ENCODE measurements at places on chromosomes 4 and X. TPM values are rescaled to one million over a fixed set of nuclear protein-coding genes. Genes with fewer than 3 reads are reported as not detected.

- no peak for ATAC-seq
Observed at GRCh38 chr4:121714548-121714947, 17.8 kb upstream of the ANXA5 start.

Gene CSN1S1
- not detected for total RNA-seq

- no peak for ATAC-seq
Observed at GRCh38 chr4:17218786-17219185, 293.1 kb downstream of the QDPR start.

DNA sequence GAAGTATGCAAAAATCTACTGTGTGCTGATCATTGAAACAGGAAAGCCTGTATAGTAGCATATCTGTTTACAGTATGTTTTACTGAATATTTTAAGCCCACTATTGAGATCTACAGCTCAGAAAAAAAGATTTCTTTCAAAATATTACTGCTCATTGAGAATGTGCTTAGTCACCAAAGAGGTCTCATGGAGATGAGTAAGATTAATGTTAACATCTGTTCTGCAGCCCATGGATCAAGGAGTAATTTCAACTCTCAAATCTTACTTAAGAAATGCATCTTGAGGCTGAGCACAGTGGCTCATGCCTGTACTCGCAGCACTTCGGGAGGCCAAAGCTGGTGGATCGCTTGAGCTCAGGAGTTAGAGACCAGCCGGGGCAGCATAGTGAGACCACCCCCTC, 3.3 kb downstream of the RNF4 start:
- ATAC-seq = no peak

- ATAC-seq = no peak
Observed at GRCh38 chrX:9856588-9856987, 70.4 kb downstream of the SHROOM2 start.

GRCh38 chrX:31337332-31337731, 265.5 kb upstream of the FTHL17 start:
- no peak for ATAC-seq

- no peak for ATAC-seq
Observed at GRCh38 chrX:34585561-34585960, 71.5 kb downstream of the TMEM47 start.

DNA sequence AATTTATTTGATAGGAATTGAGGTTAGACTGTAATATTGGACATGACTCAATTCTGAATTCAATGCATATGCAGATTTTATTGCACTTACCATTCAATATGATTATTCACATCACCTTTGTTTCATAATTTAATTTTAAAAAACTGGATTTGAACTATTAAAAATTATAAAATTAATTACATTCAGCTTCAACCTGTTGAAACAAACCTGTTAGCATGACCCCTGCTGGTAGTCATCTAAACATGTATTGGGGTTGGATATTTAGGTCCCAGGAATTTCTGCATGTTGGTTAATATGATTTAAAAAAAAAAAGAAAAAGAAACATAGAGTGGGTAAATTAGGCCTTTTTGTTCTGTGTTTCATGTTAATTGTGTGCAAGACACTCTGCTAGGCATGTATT, 85.9 kb downstream of the ARSJ start:
- no peak for ATAC-seq

DNA sequence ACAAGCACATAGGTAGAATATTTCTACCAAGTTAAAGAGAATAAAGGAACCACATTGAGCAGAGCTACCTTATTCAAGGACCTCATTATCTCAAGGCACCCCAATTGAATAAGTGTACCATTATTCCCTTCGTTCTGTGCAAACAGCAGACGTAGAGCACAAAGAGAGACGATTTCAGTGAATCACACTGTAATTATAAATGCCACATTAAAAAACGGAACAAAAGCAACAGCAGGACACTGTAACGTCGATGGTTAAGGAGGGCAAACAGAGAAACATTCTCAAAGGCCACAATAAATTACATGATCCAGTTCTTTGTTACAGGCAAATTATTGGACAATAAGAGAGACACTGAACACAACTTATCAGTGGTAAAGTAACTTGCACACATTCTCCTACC, 644.1 kb upstream of the TENM3 start:
- no peak for ATAC-seq

- ATAC-seq = no peak
Observed at GRCh38 chr4:3524920-3525319, 7.3 kb downstream of the LRPAP1 start.

Gene ARX
- not detected for total RNA-seq

GRCh38 chr4:113659127-113659526, 102.4 kb downstream of the CAMK2D start:
- ATAC-seq = no peak

Gene SAGE1
- total RNA-seq = not detected

Gene SHROOM4
- not detected for total RNA-seq

GRCh38 chr4:119678761-119679160, 50.2 kb upstream of the PDE5A start:
- ATAC-seq = peak; percentile 47

Gene ABRAXAS1
- 12.4 TPM for total RNA-seq

GRCh38 chr4:165319030-165319429, 8.4 kb upstream of the MSMO1 start:
- ATAC-seq = no peak

Gene SRPK3
- not detected for total RNA-seq

GRCh38 chr4:183540410-183541009, 35.7 kb downstream of the ING2 start:
- no peak for ATAC-seq

Gene GPR34
- total RNA-seq = 0.15 TPM

Gene ERCC6L
- total RNA-seq = 16.1 TPM

DNA sequence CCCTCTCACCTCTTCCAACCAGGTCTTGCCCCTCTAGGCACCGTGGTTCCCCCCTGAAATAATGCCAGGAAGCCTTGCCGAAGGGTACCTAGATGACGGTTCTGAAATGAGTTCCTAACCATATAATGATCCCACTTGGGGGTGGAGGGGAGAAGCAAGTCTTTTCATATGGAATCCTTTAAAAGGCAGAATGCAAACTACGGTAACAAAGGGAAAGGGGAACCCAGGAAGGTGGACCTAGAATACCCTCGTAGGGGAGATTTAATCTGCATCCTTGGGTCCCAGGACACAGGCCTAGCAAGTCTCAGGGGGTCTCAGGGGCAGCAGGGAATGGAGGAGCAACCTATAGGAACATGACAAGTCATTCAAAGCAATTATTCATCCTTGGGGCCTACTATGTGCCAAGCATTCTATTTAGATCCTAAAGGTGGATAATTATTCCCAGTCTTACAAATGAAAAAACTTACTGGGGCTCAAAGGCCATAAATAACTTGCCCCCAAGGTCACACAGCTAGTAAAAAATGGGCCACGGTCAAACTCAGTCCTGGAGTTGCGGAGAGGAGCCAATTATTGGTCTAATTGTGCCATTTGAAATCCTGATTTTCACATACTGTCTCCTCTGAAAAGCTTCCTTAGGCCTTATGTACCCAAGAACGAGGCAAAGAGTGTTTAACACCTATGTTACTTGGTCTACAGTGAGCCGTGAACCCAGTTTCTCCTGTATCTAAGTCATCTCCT, 8.8 kb downstream of the BCOR start:
- no peak for ATAC-seq

- no peak for ATAC-seq
Observed at GRCh38 chrX:38108364-38108763, 102.0 kb downstream of the SYTL5 start.

DNA sequence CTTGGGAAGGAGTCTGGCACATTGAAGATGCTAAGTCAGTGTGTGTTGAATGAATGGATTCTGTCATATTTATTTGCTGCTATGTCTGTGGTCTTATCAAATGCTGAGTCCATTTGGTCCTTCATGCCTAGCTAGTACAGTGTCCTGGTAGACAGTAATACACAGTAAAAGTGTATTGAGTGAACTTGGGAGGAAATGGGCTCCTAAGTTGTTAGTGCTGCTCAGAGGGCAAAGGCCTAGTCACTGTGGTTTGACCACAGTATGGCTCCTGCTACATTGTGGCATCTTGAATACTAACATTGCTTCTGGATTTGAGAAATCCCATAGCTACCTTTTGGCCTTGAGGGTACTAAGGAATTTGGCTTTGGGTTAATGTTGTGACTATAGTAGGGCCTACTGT, 33.9 kb downstream of the MTM1 start:
- peak; percentile 78 for ATAC-seq

Gene HS3ST1
- 0.05 TPM for total RNA-seq

DNA sequence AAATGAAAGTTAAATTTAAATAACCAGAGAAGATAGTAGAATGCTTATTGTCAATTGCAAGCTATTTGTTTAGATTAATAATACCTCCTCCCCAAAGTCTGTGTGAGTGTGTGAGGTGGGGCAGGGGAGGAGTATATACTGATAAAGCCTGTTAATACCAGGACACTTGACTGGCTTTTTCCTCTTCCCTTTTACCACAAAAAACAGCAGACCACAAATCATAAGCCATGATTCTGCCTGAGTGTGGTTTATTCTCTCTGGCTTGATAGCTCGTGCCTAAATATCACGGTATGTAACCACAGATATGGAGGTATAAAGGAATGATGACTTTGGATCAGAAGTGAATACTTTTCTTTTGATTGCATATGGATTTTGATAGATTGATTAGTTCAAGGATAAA, 21.9 kb upstream of the SCRG1 start:
- no peak for ATAC-seq

DNA sequence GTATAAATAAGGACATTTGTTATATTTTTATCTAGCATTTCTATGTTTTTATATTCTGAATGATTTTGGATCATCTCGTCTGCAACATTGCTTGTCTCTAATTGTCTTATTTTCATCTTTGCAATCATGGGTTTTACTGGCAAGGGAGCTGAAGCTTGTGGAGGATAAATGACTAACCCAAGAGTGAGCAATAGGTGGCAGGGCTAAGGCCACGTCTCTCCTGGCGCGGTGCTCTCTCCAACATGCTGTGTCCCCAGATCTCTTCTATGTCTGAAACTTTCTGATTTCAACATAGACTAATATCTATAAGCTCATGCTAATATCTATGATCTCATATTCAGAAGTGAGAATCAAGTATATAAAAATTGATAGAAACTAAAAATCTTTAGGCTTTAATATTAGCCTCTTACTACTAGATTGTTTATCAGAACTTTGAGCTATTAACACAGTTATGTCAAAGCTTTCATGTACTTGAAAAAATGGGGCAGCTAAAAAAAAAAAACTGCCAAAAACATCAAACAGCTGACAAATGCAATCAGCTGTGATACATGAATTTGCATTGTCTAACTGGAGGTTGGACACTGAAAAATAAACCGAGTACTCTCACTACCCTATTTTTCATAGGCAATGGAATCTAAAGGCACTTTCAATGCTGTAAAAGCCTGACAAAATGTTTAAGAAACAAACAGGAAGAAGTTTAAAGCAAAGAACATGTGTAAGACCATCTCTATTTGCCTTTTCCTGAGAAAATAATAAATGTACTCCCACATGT, 169.2 kb downstream of the TMA16 start:
- peak; percentile 83 for ATAC-seq

DNA sequence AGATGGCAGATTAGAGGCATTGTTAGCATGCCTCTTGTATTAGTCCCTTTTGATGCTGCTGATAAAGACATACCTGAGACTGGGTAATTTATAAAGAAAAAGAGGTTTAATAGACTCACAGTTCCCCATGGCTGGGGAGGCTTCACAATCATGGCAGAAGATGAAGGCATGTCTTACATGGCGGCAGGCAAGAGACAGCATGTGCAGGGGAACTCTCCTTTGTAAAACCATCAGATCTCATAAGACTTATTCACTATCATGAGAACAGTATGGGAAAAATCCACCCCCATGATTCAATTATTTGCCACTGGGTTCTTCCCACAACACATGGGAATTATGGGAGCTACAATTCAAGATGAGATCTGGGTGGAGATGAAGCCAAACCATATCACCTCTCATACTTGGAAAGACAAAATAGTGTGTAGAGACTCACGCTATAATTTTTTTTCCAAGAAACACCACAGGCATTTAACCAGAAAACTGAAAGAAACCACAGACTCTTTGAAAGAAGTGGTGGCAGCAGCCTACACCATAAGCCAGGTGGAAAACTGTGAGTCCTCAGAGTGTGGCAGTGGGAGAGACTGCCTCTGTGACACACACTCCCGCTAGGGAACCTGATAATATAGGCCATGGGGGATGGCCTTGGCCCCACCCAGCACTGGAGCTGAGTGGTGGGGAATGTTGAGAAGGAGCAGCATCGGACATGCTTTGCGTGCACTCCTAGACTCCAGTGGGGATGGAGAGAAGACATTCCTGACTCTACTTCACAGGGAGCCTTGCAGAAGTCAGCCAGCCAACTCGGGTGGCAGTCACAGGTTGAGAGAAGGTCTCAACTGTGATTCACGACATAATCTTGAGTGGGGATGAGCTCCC, 51.5 kb downstream of the SLC2A9 start:
- peak; percentile 70 for ATAC-seq

DNA sequence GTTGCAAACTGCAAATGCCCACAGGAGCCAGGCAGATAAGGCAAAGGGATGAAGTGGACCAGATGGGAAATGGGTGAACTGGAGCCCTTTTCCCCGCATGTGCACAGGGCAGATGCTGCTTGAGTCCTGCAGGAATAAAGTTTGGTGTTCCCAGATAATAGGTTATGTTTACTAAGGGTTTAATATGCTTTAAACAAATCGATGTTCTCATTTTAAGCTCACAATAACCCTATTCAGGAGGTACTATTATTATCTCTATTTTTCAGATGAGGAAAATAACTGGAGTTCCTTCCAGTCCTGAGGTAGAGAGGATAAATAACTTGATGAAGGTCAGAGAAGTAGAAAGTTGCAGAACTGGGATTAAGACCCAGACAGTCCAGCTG, 77.3 kb downstream of the LRRC66 start:
- no peak for ATAC-seq

- peak; percentile 61 for ATAC-seq
Observed at GRCh38 chr4:76059750-76060149, 14.8 kb upstream of the ART3 start.

Gene DUSP21
- total RNA-seq = not detected

GRCh38 chrX:769796-770195, 139.2 kb downstream of the SHOX start:
- no peak for ATAC-seq

Gene CTAG1A
- not detected for total RNA-seq

GRCh38 chrX:22314211-22314610, 41.5 kb downstream of the CBLL2 start:
- no peak for ATAC-seq

DNA sequence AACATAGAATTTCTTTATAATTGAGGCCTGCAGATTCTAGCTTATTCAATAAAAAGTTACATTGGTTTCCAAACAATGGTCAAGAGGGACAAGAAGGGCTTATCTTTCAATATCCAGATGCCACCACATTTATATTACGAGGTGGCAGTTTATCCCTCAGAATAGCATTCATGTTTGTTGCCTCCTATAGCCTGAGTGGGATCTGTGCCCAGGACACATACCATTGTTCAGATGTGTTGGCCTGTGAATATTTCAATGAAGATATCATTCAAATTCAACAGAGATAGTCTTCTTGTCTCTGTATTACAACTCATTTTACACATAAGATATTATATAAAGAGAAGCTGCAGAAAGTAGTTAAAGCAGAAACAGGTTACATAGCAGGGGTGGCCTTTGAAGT, 20.5 kb downstream of the GLRB start:
- no peak for ATAC-seq
